LNCaP clone FGC (cell line): ENCODE measurements at places on chromosomes 1 and 21.
A peak's percentile ranks its signal among the peaks of the same experiment; 100 is the strongest.

DNA sequence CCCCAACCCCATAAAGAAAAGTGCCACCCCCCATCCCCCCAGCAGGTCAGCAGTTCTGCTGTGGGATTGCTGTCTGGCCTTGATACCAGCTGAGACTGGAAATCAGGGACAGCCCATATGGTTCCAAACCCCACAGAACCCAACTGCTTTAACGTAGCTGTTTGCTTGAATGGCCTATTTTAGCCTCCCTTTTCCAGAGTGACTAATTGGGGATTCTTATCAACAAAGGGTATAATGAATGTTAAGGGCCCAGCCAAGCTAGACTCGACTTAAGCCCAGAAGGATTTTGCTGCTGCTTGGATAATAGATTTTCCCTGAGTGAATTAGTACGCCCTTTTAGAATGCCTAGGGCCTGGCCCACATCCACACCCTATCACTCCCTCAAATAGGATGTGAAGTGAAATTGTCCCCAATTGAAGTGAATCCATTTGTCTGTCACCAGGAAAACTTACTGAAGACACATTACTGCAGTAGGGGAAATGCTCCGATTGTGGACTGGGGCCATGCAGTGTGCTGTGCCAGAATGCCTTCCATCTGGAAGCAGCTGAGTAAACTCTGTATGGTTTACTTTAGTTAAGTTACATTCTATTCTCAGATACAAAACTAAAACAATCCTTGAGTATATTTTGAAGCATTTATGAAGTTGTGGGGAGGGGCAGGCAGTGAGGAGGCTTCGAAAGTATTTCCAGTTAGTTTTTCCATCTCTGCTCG, 156.9 kb downstream of the DHRS3 start:
- peak; percentile 68 for DNase-seq

- DNase-seq, result peak; percentile 52
Observed at GRCh38 chr21:34576041-34576511, 38.8 kb downstream of the RCAN1 start.

GRCh38 chr1:93616996-93617669, 64.5 kb downstream of the BCAR3 start:
- no peak for DNase-seq

DNA sequence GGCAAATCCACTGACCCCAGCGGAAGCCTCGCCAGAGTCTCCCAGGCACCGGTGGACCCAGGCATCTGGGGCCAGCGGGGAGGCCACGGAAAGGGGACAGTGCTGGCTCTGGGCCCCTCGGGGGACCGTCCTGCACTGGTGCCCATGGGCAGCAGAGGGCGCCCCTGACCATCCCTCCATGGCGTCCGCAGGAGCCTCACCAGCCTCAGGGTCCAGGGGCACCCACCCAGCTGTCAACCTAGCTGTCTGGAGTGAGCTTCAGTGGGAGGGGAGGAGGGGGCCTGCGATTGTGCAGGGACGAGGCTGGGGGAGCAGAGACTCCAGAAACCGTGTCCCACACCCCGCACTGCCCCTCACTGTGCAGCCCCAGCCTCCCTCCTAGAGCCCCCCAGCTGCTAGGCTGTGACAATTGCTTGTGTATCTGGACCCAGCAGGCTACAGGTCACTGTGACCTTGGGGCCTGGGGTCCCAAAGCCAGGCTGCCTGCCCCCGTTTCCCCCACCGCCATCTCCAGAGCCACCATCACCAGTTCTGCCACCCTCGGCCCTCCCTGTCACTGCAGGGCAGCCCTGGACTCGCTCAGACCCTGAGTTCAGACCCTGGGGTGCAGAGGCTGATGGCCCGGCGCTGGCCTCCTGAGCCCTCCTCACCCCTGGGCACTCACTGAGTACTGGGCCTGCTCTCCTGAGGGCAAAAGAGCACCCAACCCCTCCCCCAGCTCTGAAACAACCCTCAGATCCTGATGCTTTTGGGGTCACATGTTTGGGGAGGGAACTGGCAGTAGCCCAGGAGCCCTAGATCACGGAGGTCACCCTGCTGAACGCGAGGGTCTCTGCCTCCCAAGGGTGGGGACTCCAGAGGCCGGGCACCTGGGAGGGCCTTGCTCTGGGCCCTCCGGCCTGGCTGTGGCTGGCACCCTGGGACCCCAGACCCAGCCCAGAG, 10.6 kb upstream of the COL6A1 start:
- DNase-seq, result no peak

DNA sequence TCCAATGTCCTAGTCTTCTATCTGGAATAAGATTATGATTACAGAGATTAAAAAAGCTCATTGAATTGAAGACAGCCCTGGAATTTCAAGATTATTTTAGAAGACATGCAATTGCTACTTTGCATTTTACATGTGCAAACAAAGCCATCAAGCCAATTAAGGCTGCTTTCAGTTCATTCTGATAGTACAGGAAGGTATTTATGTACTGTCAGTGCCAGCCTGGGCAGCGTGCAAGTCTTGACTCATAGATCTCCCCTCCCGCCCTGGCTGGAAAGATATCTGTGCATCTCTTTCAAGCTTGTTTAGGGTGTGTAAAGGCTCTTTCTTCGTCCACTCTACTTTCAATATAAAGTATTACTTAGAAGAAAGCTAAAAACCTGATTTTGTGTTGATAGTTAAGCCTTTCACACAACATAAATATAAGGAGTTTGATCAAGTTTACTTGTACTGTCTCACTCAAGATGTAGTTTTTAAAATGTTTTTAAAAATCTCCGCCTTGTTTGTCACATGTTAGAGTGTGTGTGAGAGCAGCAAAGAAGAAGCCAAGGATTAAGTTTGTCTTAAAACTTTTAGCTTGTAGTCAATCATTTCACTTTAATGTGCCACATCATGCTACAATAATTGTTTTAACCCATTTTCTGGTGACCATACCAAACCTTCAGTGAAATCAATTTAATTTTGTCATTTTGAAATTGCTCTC, 13.6 kb upstream of the LYPLAL1 start:
- no peak for DNase-seq

DNA sequence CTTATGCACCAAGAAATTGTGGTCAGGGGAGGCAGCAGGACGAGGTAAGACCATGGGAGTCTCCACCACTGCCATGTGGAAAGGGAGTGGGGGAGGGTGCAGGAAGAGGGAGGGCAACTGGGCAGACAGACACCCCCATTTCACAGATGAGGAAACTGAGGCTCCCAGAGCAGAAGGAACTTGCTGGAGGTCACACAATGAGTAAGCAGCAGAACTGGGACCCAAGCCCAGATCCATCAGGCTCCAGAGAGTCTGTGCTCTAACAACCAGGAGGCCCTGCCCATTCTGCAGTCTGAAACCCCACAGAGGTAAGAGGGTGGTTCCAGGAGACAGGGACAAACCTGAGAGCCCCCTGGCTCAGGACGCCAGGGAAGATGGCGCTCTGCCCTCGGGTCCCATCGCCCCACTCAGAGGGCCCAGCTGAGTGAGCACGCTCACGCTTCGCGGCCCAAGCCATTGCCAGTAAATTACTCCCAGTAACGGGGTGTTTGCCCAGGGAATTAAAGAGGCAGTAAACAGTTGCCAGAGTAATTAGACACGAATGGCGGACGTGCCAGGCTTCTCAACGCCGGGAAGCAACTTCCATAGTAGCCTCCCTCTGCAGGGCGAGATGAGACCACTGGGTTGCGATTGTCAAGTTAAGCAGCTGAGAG, 59.2 kb downstream of the MATN1 start:
- no peak for DNase-seq

- no peak for DNase-seq
Observed at GRCh38 chr1:33815061-33815460, 48.8 kb upstream of the HMGB4 start.

DNA sequence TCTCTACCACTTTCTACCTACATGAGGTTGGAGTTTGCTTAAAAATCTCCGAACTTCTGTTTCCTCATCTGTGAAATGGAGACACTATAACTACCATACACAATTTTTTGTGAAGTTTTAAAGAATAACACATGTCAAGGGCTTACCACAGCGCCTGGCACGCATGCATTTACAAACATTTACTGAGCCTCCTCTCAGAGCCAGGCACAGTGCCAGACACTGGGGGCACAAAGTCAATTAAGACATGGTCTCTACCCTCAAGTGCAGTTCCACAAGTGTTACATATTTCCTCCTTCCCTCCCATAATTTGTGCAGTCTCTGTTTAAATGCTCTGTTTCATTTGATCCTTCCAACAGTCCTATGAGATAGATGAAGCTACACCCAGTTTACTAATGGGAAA, 356.4 kb upstream of the ESRRG start:
- no peak for DNase-seq

DNA sequence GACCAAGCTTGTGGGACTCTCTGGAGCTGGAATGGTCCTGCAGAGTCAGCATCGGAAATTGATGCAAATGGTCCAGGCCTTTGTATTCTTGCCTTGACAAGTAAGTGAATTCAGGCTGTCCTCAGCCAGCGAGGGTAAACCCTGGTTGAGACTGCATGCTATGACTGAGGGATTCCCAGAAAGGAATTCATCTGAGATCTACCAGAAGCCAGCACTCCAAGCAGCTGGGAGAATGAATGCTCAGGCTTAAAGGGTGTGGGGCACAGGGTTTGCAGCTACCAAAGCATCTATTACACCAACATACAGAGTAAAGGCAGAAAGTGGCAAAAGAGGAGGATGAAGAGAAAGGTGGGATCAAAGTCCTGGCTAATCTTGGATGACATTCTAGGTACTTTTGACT, 257.0 kb upstream of the LYPLAL1 start:
- no peak for DNase-seq

GRCh38 chr1:53913352-53914033, 19.5 kb downstream of the DIO1 start:
- DNase-seq, result no peak

- DNase-seq, result no peak
Observed at GRCh38 chr1:213737398-213738035, 250.3 kb upstream of the PROX1 start.

- DNase-seq, result no peak
Observed at GRCh38 chr1:146051452-146051851, 29.9 kb upstream of the HJV start.
